SHP77 treated with DMSO at 0.1 percent for 48 hours (cell line): ENCODE measurements at places on chromosomes 12 and 14.

DNA sequence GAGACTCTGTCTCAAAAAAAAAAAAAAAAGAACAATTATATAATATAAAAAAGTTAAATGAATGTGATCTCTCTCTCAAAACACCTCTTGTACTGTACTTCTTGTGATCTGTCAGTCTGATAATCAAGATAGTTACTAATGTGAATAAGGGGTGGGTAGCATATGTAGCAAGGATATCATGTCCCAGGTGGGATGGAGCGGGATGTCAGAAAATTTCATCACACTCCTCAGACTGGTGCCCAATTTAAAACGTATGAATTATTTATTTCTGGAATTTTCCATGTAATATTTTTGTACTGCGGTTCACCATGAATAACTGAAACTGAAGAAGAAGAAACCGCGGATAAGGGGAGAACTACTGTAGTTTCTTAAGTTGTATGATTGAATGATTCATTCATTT lies 11.0 kb downstream of the CNOT2 start:
- no peak for DNase-seq

DNA sequence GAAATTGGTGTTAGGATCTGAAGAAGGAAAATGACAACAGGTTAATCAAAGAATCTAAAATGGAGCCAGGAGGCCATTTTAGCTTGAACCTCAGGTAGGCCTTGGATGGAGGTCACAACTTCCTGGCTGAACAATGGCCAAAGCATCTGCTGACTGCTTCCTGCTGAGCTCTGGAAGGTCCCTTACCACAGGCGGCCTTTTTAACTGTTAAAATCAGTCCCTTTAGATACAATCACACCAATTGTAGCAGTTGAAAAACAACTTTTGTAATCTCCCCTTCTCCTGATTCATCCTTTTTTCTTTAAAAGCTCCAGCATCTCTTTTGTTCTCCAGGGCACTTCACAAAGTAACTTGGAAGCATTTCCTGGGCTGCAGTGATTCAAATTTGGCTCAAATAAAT lies 388.8 kb downstream of the PDZRN4 start:
- no peak for DNase-seq

GRCh38 chr14:33922125-33922524 lies 28.7 kb downstream of the EGLN3 start:
- DNase-seq, result no peak

- no peak for DNase-seq
These were observed 255.2 kb downstream of the EMP1 start for GRCh38 chr12:13451776-13452175.

DNA sequence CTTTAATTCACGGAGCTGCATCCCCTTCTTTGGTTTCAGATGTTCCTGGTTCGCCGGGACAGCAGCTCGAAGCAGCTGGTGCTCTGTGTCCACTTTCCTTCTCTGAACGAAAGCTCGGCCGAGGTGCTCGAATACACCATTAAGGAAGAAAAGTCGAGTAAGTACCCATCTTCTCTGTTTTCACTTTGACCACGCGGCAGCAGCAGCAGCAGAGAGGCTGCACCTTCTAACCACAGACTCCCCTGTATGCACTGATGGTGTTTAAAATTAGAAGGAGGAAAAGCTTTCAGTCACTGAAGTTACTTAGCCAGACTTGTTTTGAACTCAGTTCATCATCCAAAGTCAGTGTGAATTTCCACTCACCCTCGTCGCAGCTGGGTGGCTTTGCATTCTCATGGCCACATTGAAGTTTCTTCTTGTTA lies 63.8 kb downstream of the RIN3 start:
- DNase-seq, result no peak

DNA sequence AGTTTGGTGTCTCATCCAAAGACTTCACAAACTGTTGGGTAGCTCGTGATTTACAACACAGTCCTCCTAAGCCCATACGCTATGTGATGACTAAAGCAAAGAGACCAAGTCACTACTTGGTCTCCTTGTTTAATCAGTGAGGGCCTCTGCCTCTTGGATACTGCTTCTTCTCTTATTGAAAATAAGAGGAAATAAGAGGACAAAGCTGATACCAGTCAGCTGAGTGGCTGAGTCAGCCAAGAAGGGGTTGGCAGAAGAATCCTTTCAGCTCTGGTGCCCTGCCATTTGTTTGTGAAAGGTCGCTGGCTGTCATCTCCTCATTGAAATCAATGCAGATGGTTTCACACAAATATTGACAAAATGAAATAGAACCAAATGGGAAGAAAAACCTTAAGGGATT lies 67.5 kb upstream of the SLC35F4 start:
- DNase-seq, result no peak

- DNase-seq, result peak; percentile 13
These were observed 4.6 kb downstream of the MTRFR start for GRCh38 chr12:123237646-123238329.

GRCh38 chr14:26896447-26896846 lies 298.6 kb upstream of the NOVA1 start:
- no peak for DNase-seq

DNA sequence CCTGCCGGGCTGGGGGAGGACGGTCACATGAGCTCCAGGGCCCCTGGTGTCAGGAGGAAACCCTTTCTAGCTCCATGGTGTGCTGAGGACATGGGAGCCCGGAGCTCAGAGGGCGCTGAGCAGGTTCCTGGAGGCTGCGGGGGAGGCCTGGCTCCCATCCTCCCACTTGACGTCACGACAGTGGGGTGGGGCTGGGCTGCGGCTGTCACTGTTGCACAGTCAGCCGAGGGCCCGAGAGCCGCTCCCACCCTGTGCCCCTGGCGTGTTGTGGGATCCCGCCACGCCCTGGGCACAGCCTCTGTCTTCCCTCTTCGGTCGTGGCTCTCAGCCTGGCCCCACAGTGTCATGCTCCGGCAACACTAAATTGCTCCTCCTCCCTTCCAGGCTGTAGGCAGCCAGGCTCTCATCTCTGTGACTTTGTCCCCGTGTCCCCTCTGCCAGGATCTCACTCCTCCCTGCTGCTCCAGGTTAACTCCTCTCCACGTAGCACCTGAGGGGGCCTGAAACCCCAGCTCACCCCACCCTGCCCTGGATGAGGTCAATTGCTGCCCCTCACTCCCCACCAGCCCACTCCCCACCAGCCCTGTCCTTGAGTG lies 33.0 kb downstream of the BEGAIN start:
- no peak for DNase-seq

DNA sequence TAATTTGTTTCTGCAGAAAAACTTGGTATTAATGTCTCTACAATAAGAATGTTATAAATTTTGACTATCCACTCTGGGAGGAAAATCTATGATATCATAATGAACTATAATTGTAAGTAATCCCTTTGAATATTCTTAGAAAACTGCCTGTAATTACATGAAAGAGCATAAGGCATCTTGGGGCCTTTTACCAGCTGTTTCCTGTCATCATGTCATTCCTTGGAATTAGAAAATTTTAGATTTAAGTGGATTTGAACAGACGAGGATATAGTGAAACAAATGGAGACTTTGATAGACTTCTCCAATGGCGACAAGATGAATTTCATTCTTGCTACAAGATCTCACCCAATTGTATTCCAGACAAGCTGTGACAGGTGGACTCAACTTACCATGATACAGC lies 423.4 kb upstream of the FLRT2 start:
- no peak for DNase-seq

DNA sequence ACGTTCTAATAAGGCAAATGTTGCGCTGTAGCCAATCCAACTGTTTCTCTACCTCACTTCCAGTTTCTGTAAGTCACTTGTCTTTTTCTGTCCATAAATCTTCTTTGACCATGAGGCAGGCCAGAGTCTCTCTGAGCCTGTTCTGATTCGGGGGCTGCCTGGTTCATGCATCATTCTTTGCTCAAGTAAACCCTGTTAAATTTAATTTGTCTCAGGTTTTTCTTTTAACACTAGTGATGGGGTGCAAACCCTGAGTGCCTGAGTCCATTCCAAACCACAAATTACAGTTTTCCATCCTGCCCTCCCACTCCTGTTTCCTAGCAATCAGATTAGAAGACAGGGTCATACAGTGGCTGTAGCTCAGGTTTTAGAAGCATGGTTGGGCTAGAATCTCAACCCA lies 41.9 kb downstream of the VWF start:
- DNase-seq, result no peak

- no peak for DNase-seq
These were observed 1.3 kb upstream of the PLEKHG7 start for GRCh38 chr12:92701441-92701840.

GRCh38 chr14:70654632-70655031 lies 12.9 kb downstream of the TTC9 start:
- DNase-seq, result no peak

GRCh38 chr14:101717663-101718490 lies 43.6 kb upstream of the PPP2R5C start:
- DNase-seq, result no peak

DNA sequence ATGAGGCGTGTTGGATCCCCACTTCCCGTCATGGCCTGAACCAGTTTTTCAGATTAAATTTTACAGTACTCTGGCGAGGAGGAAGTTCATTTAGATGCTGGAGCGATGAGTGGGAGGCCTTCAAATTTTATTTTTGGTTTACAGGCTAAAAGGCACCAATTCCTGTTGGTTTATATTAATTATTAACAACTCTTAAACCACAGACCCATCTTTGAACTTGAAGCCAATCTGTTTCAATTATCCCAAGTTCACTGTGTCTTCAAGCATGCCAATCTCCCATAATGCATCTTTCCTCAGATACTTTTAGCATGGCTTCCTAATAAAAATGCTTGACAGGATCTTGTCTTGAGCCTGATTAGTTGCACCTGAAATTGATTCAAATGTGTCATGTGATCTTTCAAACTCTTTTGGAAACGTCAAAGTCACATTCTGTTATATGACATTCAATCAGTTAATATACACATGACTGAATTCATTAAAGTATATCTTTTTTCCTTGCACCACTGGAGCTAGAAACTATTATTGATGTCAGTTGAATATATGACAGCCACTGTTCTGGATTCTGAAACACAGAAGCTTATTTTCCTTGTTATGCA lies 641.7 kb upstream of the TMEM132C start:
- no peak for DNase-seq

GRCh38 chr14:92850492-92850891 lies 56.4 kb downstream of the GOLGA5 start:
- DNase-seq, result no peak

- no peak for DNase-seq
These were observed 44.2 kb downstream of the CCDC91 start for GRCh38 chr12:28234444-28234843.

GRCh38 chr12:66708704-66709456 lies 30.0 kb upstream of the GRIP1 start:
- DNase-seq, result no peak

GRCh38 chr14:104147346-104148125 lies 9.1 kb downstream of the KIF26A start:
- no peak for DNase-seq

DNA sequence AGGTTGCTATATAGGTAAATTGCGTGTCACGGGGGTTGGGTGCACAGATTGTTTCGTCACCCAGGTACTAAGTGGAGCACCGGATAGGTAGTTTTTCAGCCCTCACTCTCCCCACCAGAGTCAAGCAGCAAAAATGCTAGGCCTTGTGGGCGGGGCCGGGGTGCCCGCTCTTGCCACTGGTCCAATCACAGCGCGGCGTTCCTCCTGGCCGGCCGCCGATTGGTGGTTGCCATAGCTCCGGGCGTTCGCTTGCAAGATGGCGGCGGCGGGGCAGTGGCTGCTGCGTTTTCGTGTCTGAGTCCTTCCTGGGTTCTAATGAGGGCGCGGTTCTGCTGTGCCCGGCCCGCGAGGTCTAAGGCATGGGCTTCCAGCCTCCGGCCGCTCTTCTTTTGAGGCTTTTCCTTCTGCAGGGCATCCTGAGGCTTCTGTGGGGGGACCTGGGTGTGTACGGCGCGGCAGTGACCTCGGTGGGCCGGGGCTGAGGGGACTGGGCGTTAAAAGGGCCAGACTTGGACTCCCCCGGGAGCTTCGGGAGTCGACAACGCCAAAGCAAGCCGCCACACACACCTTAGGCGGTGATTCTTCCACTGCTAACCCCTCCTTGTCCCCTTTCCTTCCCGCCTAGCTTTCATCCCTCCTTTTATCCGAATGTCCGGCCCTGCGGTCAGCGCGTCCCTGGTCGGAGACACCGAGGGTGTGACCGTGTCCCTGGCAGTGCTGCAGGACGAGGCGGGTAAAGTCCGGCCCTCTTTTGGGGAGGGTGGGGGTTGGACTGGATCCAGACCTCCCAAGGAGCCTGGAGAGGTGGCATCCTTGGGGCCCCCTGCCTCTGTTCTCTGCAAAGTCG lies at the start of gene TCTN2:
Gene TCTN2, plus strand, starts transcription at position 232 of the 847 bp plus-strand sequence. Its CDS starts 128 bp downstream, at position 360.
- peak; percentile 92 for DNase-seq

GRCh38 chr12:50102131-50102531 lies 1.7 kb upstream of the GPD1 start:
- no peak for DNase-seq
